ENCODE measurements at places on chromosomes 5 and 9.

- no peak for DNase-seq
These were observed 375.9 kb upstream of the TLE4 start for GRCh38 chr9:79195879-79196278.

DNA sequence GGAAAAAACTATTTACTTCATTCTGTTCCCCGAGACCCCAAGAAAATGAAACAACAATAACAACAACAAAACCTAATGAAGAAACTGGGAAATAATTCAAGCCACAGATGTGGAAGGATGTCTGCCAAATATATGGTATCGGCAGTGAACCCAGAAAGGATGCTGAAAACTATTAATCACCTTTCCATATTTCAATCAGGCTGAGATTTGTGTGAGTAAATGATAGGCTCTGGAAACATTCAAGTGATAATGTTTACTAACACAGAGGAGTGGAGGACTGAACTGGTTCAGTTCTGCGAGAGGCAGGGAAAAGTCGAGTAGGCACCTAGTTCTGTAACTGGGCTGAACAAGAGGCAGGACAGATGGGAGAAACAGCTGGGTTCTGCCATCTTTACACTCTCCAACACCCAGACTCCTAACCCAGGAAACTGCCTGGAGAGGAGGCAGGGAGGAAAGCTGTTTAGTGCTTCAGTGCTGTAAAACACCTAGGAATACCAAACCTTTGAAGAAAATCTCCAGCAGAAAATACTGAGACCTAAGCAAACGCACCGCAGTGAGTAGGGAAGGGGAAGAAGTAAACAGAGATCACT, 96.8 kb upstream of the GNA14 start:
- DNase-seq = no peak

- DNase-seq = no peak
These were observed 31.7 kb upstream of the GRHPR start for GRCh38 chr9:37390759-37391158.

- DNase-seq = peak; percentile 38
These were observed 90.6 kb downstream of the RALGPS1 start for GRCh38 chr9:127004946-127005769.

GRCh38 chr5:87116825-87117512, 150.7 kb upstream of the RASA1 start:
- DNase-seq = no peak

DNA sequence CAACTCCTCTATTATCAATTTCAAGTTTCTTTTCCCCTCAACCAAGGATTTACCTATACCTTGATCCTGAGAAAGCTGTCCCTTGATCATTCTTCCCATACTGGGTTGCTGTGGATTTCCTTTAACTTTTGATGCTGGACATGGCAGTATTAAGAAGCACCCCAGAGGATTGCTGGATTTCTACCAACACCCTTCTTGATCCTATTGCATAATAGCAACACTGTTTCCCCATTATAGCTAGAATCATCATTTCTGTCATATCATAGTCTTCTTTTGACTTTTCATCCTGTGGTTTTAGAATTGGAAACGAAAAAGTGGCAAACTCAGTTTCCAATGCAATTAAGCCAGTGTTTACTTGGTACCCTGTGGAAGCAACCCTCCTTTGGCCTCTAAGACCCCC, 154.9 kb downstream of the ARRDC3 start:
- DNase-seq = no peak

DNA sequence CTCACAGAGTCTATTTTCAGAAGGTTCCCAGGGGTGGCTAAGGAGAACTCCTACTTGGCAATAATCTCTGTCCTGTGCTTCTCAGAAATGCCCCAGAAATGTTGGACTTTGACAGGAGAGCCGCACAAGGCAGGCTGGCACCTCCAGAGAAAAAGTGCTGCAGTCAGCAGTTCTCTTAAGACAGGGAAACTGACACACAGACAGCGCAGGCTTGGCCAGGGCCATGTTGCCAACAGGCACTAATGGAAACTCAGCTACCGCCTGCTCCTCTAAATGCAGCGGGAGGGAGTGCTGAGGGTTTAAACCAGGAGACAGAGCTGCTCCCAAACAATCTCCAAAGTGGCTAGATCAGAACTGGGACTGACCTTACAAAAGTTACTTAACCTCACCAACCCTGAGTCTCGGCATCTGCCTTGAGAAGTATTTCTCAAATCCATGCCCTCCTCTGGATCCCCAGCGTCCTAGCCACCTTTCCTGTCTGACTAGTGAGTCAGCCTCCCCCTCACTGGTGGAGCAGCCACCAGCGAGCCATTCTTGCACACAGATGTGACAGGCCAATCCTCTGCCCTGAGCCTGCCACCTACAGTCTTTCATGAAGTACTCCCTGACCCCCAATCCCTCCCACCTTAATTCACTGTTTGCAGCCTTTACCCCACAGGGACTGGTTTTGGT, 186.4 kb downstream of the CDK5RAP2 start:
- no peak for DNase-seq

DNA sequence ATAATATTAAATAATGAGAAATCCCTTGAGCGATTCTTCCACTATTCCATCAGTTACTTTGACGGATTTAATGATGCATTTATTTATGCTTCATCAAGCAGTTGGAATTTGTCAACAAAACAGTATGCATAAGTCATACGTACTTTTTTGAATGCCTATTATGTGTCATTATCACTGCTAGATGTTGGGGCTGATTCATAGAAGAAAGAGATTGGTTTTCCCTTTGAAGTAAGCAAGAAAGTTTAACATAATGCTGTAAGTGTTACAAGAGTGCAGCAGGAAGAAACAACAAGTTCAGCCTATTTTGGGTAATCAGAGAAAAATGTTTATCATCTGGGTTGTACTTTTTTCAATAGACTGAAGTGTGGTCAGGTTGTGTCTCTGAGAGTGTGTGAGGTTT, 121.2 kb upstream of the RANBP3L start:
- no peak for DNase-seq

- no peak for DNase-seq
These were observed 8.1 kb downstream of the UBQLN1 start for GRCh38 chr9:83699615-83700014.

- DNase-seq = no peak
These were observed 31.0 kb downstream of the ADAM19 start for GRCh38 chr5:157544623-157544989.

DNA sequence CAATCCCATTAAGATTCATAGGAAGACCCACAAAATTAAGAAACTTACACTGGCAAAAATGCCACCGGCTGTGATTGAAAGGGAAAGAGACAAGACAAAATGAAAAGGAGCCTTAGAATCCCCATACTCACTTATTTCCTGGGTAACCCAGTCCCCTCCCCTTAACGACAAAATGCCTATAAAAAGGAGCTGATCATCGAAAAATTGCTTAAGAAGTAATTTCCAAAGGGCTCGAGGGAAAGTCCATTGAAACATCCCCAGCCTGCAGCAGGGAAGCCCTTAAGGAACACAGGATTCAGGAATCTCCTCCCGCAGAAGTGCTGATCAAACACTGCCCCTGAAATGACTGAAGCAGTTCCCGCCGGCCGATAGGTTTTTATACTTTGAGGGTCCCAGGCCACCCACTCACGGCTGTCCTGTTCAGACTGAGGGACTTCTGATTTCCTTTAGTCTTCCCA, 677 bp upstream of the ZNF79 start:
- DNase-seq = no peak

GRCh38 chr5:10935536-10935935, 174.5 kb upstream of the DAP start:
- DNase-seq = no peak

DNA sequence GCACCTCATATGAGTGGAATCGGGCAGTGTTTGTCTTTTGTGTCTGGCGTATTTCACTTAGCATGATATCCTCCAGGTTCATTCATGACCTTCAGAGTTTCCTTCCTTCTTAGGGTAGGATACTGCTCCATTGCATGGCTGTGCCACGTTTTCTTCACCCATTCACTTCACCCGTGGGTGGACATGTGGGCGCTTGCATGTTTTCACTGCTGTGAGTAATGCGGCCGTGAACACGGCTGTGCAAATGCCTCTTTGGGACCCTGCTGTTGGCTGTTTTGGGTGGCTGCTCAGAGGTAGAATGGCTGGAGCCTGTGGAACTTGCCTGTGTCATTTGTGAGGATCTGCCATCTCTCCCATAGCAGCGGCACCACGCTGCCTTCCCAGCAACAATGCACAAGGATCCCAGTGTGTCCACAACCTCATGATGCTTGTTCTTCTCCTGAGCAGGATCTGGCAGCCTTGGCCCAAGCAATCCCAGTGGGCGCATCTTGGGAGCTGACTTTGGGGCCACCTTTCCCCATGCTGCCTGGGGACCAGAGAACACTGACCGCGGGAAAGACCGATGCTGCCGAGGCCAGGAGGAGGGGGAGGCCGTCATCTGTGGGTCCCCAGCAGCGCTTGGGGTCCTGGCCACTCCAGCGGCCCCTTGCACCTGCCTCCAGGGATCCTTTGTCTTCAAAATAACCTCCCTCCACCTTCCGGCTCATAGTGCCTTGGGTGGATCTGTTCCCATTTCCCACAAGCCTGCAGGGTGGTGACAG, 2.3 kb upstream of the SCGB3A1 start:
- DNase-seq = no peak

- no peak for DNase-seq
These were observed 593.7 kb downstream of the DNAH5 start for GRCh38 chr5:13350767-13351166.

- DNase-seq = no peak
These were observed 1.9 kb upstream of the PCDHAC2 start for GRCh38 chr5:140964356-140964755.

DNA sequence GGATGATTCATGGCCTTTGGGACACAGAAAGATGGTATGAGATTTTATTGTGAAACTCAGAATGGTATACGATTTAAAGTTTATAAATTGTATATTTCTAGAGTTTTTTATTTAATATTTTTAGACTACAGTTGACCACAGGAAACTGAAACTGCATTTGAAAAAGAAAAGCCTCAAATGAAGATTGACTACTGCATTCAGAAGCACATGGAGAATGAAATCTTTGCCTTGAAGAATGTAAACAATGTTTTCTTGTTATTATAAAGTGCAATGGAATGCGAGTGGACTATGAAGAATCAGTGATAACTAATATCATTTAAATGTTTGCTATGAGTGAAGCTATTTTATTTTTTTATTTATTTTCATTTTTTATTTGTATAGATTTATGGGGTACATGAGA, 169.1 kb upstream of the CDH18 start:
- DNase-seq = no peak

GRCh38 chr9:86445671-86446070, 91.5 kb upstream of the TUT7 start:
- DNase-seq = no peak

DNA sequence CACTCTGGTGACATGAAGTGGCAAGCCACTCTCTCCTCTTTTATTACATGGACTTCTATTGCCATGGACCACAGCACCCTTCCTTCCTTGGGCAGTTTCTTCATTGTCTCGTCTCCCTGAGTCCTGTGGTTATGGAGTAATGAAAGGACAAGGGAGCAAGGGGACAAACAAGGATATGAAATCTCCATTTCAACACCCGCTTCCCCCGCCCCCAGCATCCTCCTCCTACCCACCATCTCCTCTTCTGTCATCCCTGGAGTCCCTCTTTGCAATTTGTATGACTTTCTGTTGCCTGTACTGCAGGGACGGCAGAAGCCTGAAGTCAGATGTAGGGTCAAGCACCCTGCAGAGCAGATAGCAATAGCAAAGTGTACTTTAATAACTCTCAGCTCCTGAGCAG, 300.7 kb upstream of the CLINT1 start:
- DNase-seq = no peak

DNA sequence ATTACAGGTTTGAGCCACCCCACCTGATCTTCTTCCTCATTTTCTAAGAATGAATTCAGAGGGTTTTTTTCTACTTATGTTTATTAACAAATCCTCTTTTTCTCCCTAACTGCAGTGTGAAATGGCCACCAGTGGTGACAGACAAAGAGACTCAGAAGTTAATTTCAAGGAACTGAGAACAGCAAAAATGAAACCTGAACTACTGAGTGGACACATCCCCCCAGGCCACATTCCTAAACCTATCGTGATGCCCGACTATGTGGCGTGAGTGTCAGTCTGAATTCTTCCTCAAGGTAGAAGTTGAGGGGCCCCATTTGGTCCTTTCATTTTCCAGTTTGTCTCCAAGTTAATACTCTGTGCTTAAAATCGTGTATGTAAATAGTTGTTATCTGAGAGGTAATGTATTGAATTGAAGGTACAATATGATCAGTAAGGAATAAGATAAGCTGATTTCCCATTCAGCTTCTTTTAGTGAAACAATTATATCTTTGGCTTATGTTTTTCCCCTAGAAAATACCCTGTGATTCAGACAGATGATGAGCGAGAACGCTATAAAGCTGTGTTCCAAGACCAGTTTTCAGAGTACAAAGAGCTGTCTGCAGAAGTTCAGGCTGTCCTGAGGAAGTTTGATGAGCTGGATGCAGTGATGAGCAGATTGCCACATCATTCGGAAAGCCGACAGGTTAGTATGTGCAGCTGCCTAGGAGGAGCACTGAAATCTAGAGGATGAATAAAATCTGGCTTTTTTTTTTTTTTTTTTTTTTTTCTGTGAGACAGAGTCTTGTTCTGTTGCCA, 17.7 kb downstream of the MARVELD2 start:
- no peak for DNase-seq

DNA sequence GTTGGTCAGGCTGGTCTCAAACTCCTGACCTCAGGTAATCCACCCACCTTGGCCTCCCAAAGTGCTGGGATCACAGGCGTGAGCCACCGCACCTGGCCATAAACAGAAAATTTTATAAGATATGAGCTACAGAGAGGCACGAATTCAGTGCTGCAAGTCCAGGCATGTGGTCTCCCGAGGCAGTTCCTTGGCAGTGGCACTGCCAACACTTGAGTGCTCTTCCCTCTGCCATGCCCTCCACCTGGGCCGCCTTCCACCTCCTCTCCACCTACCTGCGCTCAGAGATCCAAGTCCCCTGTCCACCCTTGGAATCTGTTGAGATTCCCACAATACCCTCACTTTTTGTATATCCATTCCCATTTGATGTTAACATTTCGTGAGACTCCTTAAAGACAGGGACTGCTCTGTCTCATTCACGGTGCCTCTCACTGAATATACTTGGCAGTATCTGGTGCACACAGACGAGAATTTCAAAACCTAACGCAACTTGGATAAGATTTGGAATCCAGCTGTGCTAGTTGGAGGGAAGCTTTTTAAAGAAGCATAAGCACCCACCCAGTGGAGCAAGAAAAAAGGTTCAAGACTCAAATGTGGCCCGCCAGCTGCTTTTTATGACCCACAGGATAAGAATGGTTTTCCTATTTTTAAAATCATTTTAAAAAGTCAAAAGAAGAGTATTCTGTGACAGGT, 68.3 kb downstream of the DCP2 start:
- DNase-seq = no peak

DNA sequence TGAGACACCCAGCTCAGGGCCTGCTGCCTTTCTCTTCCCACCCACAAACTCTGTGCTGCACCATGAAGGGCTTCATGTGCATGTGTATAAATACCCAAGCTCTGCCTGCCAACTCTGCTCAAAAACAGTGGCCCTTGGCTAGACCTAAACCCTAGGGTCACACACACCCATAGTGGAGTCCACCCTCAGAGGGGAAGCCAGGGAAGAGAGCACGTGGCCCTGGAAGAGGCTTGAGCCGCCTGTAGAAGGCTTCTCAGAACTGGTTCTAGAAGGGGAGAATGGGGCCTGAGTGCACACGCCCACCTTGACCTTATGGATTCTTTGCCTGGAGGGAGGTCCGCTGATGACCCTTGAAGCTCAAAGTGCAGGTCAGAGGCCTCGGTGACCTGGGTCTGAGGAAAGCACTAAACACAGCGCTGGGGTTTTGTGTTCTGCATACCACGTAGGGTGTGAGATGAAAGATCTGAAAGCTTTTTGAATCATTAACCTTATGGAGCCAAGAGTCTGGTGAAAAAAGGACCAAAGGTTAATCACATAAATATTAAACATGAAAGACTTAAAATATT, 60.6 kb downstream of the CYFIP2 start:
- no peak for DNase-seq

GRCh38 chr5:54624805-54625568, 107.4 kb downstream of the SNX18 start:
- no peak for DNase-seq

Data from stimulated activated CD8-positive, alpha-beta memory T cell treated with anti-CD3 and anti-CD28 coated beads, Interleukin-4, amount 100 ng/mL, for 4 hours (primary cell).